ENCODE measurements at places on chromosomes 3 and 15.

DNA sequence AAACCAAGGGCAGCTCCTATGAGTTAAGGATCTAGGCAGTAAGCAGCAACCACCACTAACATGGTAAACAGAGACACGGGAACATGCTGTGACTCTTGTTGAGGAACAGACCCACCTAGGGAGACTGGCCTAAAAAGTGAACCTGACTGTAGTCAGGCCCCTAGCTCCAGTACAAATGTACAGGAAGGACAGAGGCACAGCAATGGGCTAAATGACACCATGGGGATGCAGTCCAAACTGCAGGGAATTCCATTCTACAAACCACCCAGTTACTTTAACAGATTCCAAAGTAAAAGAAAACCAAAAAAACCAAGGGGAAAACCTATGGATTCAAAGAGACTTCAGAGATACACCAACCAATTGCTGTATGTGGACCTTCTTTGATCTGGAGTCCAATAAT is 28.2 kb upstream of the CGNL1 start:
- no peak for DNase-seq

GRCh38 chr15:33074212-33074611 is 120.3 kb downstream of the FMN1 start:
- no peak for DNase-seq

DNA sequence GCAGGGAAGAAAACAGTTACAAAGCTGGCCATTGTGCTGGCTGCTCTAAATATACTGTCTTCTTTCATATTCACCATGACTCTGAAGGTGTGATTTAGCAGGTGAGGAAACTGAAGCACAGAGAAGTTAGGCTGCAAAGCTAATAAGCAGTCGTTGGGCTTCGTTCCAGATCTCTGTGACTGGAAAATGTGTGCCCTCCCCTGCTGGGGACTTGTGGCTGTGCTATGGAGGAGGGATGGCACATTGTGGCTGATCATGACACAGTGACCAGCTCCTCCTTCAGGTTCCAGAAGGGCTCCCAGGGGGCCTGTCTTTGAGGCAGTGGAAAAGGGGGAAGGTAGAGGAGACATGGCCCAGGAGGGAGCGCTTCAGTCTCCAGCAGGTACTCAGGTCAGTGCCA is 19.2 kb downstream of the PXK start:
- no peak for DNase-seq

DNA sequence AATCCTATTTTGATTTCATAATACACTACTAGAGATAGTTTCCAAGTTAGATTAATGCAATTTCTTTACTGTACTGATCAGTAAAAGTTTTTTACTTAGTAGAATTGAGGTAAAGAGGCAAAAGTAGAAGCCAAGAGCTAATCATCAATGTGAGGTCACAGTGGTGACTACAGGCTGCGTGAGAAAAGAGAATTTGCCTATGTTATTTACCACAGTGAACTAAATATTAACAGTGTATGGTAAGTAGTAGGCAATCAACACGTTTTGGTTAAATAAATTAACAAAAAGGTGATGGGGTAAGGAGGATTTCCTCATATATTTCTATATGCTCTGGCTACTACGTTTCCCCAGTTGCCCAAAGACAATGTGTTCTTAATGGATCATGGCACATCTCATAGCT is 202.2 kb upstream of the CMC1 start:
- DNase-seq: no peak

GRCh38 chr3:72418244-72418643 is 430.0 kb downstream of the SHQ1 start:
- no peak for DNase-seq

- no peak for DNase-seq
Measured at GRCh38 chr15:29437888-29438702, 168.5 kb upstream of the NSMCE3 start.

Data from DMS79 (cell line).